GM12878 (cell line): ENCODE measurements at places on chromosomes 6 and 20. TPM values are rescaled to one million over a fixed set of nuclear protein-coding genes. Genes with fewer than 3 reads are reported as not detected.

DNA sequence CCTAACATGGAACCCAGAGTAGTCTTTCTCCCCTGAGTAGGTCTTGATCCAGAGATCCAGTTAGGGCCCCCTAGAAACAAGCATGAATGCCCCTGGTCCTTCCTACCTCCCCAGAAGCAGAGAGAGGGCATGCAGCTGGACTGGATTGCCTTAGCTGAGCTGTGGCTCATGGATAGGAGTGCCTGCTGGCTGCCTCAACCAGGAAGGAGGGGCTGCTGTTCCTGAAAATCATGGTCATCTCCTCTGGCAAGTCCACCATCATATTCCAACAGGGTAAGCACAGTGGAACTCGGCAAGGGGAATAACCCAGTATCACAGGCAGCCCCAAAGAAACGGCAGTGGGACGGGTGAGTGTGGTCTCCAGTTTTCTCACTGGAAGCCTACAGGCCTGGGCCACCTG lies 53.1 kb upstream of the ENTPD6 start:
- no peak for DNase-seq
- H3K36me3 ChIP-seq: no peaks in the 10 kb centered on the region
- H3K27me3 ChIP-seq: no peaks in the 10 kb centered on the region; the same call in 1 of the 2 replicates
- H3K4me3 ChIP-seq: no peak overlapping the region

GRCh38 chr6:129329678-129330077 lies 380.3 kb downstream of the ARHGAP18 start:
- no peaks in the 10 kb centered on the region for H3K4me1 ChIP-seq
- no peaks in the 10 kb centered on the region for H3K36me3 ChIP-seq
- H3K4me3 ChIP-seq: no peak overlapping the region
- no peak for DNase-seq
- H3K27ac ChIP-seq: no peak overlapping the region
- H3K27me3 ChIP-seq: no peaks in the 10 kb centered on the region; the same call in 1 of the 2 replicates

DNA sequence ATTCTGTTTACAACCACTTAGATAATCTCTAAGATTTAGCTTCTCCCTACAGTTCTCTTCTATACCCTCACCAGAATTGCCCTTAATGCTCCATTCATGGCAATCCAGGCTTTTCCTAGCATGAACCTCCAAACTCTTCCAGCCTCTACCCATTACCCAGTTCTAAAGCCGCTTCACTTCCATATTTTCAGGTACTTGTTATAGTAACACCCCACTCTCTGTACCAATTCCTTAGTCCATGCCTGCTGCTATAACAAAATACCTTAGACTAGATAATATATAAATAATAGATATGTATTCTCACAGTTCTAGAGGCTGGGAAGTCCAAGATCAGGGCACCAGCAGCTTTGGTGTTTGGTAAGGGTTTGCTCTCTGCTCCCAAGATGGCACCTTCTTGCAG lies 16.5 kb upstream of the TRERF1 start:
- H3K4me3 ChIP-seq: no peak overlapping the region
- no peaks in the 10 kb centered on the region for H3K4me1 ChIP-seq
- no peaks in the 10 kb centered on the region for H3K27me3 ChIP-seq
- DNase-seq: no peak

DNA sequence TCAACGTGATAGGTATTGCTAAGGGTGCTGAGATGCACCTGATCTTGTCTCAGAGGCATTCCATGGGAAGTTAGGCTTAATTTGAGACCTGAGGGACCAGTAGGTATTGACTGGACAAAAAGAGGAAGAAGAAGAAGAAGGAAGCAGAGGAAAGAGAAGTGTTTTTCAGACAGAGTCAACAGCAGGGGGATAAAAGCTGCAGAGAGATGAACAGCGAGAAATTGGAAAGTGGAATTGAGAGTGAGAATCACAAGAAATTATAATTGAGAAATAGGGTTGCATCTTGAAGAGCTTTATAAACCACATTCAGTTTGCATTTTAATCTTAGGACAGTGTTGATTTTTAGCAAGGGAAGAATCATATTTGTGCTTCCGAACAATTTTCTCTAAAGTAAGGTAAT lies 254.0 kb downstream of the CD83 start:
- H3K27me3 ChIP-seq: no peaks in the 10 kb centered on the region
- no peak overlapping the region for H3K4me3 ChIP-seq
- no peak overlapping the region for H3K27ac ChIP-seq

GRCh38 chr6:4727671-4728435 lies 48.4 kb upstream of the CDYL start:
- H3K27me3 ChIP-seq: no peaks in the 10 kb centered on the region; the same call in 1 of the 2 replicates
- H3K4me3 ChIP-seq: no peak overlapping the region
- H3K4me1 ChIP-seq: no peaks in the 10 kb centered on the region; the same call in 1 of the 2 replicates
- no peak overlapping the region for H3K27ac ChIP-seq
- DNase-seq: no peak

GRCh38 chr6:157455731-157456523 lies 74.9 kb downstream of the ZDHHC14 start:
- no peak for DNase-seq
- H3K4me3 ChIP-seq: no peak overlapping the region
- H3K4me1 ChIP-seq: peaks cover 20% of the 10 kb centered on the region
- no peak overlapping the region for H3K27ac ChIP-seq
- no peaks in the 10 kb centered on the region for H3K27me3 ChIP-seq

The HRH3 gene
- polyA plus RNA-seq: not detected in 2 replicates

The RBPJL gene
- polyA plus RNA-seq: not detected in 2 replicates

The KCNK5 gene
- 1.3 and 1.4 TPM in 2 replicates for polyA plus RNA-seq

The ULBP1 gene
- polyA plus RNA-seq: not detected in 2 replicates

The RIN2 gene
- 3.8 and 4.4 TPM in 2 replicates for polyA plus RNA-seq

The SLC12A5 gene
- polyA plus RNA-seq: 0.83 and 1.0 TPM in 2 replicates

The TGM3 gene
- polyA plus RNA-seq: not detected in 2 replicates
